ENCODE measurements at places on chromosomes 5 and 9.

GRCh38 chr9:78073722-78074121 lies 42.1 kb upstream of the GNAQ start:
- no peak for DNase-seq

DNA sequence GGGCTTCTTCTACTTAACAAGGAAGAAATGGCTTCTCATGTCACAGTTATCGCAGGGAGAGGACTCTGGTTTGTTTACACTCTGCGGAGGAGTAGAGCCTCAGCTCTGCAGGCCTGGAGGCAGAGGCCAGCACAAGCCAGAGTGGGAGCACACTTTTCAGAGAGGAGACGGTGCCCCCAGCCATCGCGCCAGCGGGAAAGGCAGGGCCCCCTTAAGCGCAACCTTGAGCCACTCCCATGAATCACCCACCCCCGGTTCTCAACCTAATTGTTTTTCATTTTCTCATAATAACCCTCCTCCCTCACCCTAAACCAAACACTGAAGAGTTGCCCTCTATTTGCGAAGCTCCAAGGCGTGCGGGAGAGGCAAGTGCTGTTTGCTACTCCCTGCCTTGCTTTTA lies 208.4 kb upstream of the TBCA start:
- DNase-seq = no peak

- DNase-seq = no peak
These were observed 824 bp downstream of the TMEM245 start for GRCh38 chr9:109118808-109119438.

- no peak for DNase-seq
These were observed 16.4 kb upstream of the RPS14 start for GRCh38 chr5:150465927-150466326.
